Psoas muscle (tissue), 8 donors: ENCODE measurements at places on chromosomes 3 and 15. TPM values are rescaled to one million over a fixed set of nuclear protein-coding genes. Genes with fewer than 3 reads are reported as not detected.

Gene CYP8B1
- not detected for total RNA-seq

Gene ALCAM
- 1.2 TPM for total RNA-seq

Gene GNAT1
- total RNA-seq: not detected

- DNase-seq: no peak
Observed at GRCh38 chr15:78343276-78344060, 3.3 kb downstream of the CRABP1 start.

Gene SPTBN5
- 0.22 TPM for total RNA-seq

- DNase-seq: no peak
Observed at GRCh38 chr3:124787476-124788195, 57.4 kb downstream of the UMPS start.

DNA sequence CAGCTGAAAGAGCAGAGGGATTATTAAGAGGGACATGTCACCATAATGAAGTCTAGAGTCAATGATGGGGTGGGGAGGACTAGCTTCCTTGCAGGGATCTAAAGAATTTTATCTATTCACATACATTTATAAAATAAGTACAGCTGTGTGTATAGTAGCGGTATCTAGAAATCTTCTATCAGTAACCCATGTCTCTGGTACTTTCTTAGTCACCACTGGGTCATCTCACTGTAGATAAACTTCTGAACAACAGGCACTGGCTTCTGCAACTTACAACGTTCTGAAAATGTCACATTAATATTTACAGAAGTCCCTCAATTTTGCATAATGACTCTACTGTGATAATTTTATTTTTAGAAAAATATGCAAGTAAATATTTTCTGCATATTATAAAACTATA lies 401.7 kb downstream of the TBC1D5 start:
- no peak for DNase-seq

Gene NR1I2
- total RNA-seq: not detected
